Activated CD8-positive, alpha-beta T cell treated with anti-CD3 and anti-CD28 coated beads, Interleukin-2, amount 10 ng/mL, durations not matched to agents 7 days and 5 days (primary cell): ENCODE measurements at places on chromosomes 11 and 22. TPM values are rescaled to one million over a fixed set of nuclear protein-coding genes. Genes with fewer than 3 reads are reported as not detected.

MOV10L1 gene
- total RNA-seq = not detected

OR8A1 gene
- total RNA-seq = not detected

MYBPC3 gene
- not detected for total RNA-seq

MEI1 gene
- 48.4 TPM for total RNA-seq

C22orf42 gene
- total RNA-seq = not detected

SERPING1 gene
- not detected for total RNA-seq

KLHDC7B gene
- 12.0 TPM for total RNA-seq

GLYAT gene
- not detected for total RNA-seq

C22orf31 gene
- not detected for total RNA-seq

SLC25A18 gene
- not detected for total RNA-seq

RASD2 gene
- 0.08 TPM for total RNA-seq

ART1 gene
- total RNA-seq = not detected

NNMT gene
- total RNA-seq = not detected

DNA sequence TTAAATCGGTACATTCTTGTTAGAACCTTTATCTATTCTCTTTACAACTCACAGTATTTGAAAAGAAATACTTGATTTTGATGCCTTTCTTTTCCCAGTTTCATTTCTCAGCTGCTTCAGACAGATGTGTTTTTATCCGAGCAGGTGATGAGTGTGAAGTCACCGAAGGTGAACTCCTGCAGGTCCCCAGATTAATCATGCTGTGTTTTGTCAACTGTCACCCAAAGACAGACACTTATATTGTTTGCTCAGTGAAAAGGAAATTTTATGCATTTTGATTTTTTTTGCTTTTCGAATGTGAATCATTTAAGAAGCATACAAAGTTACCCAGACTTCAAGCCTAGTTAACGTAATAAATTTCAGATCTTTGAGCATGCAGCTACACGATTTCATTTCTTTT, 7.8 kb upstream of the TMPRSS13 start:
- DNase-seq = no peak

- no peak for DNase-seq
Observed at GRCh38 chr11:45939836-45940235, 17.4 kb downstream of the LARGE2 start.

DNA sequence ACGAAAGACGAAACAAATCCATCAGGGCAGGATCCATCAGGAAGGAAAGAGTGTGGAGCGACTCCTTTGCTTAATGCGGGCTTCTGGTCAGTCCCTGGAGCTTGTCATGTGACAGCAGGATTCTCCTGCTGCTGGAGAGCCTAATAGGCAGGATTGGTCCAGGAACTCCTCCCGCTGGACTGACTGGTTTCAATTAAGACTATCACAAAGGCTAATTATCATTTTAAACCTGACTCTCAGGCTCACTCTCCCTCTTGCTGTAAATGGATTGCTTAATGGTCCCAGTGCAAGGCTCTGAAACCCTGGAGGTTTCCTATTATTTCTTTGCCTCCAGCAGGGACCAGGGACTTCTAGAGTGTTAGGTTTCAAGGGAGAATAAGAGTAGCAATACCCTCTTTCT, 493.8 kb downstream of the NTM start:
- DNase-seq = no peak

DNA sequence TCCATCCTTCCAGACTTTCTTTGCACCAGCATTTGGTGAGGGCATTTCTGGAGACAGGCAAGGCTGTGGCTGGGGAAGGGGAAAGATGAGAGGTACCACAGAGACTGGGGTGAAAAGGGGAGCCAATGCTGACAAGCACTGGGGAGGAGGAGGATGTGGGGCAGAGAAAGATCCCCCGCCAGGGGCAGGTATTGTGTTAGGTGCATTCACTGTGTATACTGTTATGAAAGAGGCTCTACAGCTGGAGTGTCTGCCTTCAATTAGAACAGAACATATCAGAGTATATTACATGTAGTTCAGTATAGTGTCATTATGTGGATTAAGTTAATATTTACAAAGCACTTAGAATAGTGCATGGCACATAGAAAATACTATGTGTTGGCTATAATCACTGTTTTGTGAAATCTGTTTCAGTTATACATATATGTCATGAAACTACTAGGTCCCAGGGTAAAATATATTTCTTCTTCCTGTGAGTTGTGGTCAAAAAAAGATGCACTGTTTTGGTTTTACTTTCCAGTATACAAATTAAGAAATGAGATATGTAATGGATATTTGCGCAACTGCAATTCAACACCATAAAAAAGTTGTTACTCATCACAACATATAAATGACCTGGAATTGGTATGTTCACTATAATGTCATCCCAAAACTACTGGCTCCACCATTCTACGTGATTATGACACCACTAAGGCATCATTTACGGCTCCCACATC, 8.4 kb downstream of the MSANTD2 start:
- no peak for DNase-seq

- DNase-seq = no peak
Observed at GRCh38 chr22:29872144-29872893, 10.7 kb upstream of the MTMR3 start.

DNA sequence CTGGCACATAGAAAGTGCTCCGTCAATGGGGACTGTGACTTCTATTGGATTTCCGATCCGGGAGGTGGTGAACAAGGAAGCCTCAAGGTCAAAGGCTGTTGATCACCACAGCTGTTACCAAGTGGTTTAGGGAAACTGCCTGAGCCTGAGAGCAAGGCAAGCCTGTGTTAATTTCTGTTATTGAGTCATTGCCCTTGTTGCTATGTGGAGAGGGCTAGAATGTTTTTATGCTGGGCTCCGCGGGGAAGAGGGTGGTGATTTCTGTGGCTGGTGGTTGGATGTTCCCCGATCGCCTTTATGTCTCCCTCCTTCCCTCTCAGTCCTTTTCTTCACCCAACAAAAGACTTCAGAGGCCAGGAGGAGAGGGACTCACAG, 108.5 kb upstream of the ALX4 start:
- no peak for DNase-seq
